Hypothalamus (tissue), 51 donors: ENCODE measurements at places on chromosomes 12 and 14.

DNA sequence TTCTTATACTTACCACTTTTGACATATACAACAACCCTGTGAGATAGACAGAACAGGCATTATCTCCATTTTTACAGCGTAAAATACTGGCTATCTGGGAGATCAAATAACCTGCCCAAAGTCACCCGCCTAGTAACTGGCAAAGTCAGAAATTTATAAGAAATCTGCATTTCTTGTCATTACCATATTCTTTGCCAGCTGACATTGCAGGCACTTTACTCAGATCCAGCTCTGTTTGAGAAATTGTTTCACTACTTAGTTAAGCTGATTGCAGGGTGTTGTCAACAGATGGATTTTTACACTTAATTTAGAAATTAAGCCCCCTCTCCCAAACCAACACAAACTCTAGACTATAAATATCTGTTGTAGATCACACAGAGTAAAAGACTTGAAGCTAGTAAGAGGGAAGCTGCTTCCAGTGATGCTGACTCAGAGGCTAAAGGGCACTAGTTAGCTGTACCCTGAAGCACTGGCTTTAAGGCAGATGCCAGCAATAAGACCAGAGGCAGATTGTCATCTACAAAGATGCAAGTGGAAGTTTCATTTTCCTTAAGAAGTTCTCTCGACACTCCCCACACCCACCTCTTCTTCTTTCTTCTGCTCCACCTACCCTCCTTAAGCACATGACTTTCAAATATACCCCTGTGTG lies 153.1 kb downstream of the ANO6 start:
- DNase-seq, result no peak

DNA sequence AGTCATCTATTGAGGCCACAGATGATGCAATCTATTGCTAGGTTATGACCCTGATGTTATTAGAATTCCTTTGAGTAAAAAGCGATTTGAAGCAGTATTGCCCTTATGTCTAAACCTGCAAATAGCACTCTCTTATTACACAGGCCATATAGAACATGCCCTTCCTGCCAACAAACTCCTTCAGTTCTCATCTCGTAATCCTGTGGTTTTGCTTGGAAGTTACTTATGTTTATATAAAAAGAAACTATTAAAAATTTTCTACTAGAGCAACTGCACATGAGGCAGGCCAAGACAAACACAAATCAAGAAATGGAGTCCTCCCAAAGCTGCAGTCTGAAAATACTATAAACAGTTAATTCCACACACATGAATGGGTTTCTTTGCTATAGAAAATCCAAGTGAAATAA lies 1200.2 kb downstream of the LRFN5 start:
- DNase-seq, result no peak

- DNase-seq, result no peak
These were observed 2.8 kb downstream of the TESPA1 start for GRCh38 chr12:54981796-54982195.

- no peak for DNase-seq
These were observed 151.7 kb upstream of the GZMB start for GRCh38 chr14:24785698-24786097.
